NCI-H1417 treated with DMSO at 0.1 percent for 48 hours (cell line): ENCODE measurements at places on chromosomes 7 and 10.
A peak's percentile ranks its signal among the peaks of the same experiment; 100 is the strongest.

DNA sequence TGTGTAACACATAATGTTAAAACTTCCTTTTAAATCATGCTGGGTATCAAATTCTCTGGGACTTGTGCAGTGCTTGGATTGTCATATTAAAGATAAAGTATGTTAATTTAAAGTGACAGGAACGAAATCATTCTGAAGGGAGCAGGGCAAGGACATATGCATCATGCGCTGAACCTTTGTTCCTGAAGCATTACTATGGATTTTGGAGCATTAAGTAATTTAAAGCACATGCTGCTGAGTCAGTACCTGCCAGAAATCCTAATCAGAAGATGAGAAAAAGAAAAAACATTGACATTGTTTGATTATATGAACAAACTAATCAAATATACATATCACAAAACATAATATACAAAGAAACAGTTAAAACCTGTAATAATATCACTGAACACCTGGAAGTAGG is 101.4 kb downstream of the MICU1 start:
- no peak for DNase-seq

- no peak for DNase-seq
Observed at GRCh38 chr10:106625751-106626150, 538.8 kb downstream of the SORCS1 start.

DNA sequence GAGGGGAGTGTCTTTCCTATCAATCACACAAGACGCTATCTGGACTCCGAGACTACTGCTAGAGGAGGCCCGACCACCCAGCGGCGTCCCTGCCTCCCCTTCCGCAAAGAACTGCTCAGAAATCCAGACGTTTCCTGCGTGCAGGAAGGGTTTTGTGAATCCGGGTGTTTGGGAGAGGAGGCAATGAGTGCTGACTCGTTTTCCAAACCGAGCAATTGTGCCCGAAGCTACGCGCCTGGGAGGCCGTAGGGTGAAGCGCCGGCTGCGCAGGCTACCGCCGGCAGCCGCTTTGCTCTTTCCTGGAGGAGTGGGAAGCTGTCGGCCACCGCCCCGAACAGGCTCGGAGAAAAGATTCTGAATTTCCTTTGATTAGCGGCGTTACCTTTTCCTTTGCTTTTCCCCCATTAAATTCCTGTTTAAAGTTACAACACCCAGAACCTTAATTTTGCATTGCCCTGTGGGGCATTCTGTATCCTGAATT is 5.3 kb downstream of the VAX1 start:
- DNase-seq, result no peak

GRCh38 chr7:10022957-10023356 is 950.7 kb upstream of the PHF14 start:
- no peak for DNase-seq

DNA sequence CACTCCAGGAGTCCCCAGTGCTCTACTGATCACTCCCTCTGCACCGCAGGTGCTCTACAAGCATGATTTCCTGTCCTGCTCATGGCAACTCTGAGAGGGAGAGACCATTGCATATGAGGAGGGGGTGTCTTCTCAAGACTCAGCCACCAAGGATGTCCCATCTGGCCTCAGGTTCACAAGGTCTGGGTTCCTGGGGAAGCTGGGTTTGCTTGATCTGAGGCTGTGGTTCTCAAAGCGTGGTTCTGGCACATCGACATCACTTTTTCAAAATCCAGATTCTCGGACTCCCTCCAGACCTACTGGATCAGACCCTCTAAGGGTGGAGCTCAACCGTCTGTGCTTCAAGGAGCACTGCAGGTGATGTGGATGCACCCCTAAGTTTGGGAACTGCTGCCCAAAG is 247.5 kb downstream of the PLXNA4 start:
- DNase-seq, result no peak

- no peak for DNase-seq
Observed at GRCh38 chr10:1200866-1201807, 145.0 kb downstream of the WDR37 start.

DNA sequence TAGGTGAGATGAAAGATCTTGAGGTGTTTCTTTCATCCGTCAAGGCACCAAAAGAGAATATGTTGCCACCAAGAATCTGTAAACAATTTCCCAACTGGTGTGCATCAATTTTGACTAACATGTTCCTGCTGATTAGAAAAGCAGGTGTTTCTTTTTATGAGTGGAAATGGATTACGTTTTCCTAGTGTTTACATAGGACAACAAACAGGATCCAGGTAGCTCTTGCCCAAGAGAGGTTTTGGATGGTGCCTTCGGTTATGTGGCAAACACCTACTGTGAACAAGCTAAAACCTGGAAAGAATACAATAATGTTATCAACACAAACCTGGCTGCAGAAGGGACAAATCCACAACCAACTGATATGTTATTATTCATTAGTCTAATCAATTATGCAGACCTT is 53.6 kb upstream of the WNT16 start:
- DNase-seq, result no peak

DNA sequence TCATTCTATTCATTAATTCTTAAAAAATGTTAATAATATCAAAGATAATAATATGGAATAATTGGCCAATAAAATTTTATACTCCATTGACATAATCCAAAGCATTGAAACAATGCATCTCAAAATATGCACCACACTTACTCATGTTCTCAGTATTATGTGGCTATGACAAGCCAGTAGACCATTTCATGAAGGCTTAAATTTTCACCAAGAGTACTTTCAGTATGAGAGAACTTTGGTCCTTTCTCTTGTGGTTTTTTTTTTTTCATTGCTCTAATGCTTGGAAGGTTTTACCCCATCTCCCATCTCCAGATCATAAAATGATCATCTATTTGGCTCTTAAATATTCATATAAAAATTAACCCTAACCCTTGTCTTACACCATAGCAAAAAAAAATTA is 45.5 kb upstream of the TMEM140 start:
- DNase-seq, result no peak

DNA sequence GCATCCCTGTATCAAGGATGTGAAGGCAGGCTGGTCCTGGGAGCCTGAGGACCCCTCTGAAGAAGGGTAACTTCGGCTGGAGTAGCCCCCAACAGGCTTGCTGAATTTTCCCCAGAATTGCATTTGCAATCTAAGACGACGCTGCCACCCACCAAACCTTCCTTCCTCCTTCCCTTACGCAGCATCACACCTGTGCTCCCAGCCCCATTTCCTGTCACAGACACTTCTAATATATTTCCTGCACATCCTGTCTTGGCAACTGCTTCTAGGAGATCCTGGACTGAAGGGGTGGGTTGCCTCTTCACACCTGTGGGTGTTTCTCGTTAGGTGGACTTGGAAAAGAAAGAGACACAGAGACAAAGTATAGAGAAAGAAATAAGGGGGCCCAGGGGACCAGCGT is 9.4 kb upstream of the PGAM1 start:
- no peak for DNase-seq

- no peak for DNase-seq
Observed at GRCh38 chr10:21172930-21173801, 276.1 kb upstream of the NEBL start.

GRCh38 chr7:54769203-54769602 is 10.2 kb upstream of the SEC61G start:
- no peak for DNase-seq

DNA sequence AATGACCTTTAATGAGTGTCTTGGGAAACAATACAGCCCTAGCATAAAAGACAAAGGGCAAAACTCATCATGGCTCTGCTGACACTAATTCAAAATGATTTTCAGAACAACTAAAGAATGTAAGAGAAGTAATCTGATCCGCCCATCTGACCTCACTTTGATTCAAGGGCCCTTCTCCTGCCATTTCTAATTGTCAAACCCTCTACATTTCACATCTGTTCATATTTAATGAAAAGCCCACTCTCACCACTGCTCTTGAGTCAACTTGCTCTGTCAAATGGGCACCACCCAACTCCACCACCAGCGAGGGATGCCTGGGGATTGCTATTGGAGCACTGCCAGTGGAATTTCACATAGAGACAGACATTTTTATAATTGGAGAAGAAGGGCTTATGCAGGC is 639.2 kb downstream of the KCNMA1 start:
- no peak for DNase-seq

GRCh38 chr10:114279289-114279688 is 40.2 kb downstream of the VWA2 start:
- no peak for DNase-seq

DNA sequence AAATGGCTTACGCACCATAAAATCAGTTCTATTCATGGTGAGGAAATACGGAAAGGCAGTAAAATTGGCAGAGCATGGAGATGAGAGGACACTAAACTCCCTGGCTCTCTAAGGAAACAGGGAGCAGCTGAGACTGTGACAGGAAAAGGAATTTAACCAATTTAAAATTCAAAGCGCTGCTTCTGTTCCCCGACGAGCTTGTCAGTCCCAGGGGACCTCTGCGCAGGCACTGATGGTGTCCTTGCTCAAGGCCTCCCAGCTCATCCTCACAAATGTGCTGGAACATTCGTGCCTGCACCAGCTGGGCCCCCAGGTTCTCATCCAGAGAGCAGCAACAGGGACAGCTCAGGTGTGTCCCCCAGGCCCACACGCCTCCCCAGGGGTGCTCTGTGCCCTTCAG is 101.4 kb downstream of the MAD1L1 start:
- DNase-seq, result no peak

DNA sequence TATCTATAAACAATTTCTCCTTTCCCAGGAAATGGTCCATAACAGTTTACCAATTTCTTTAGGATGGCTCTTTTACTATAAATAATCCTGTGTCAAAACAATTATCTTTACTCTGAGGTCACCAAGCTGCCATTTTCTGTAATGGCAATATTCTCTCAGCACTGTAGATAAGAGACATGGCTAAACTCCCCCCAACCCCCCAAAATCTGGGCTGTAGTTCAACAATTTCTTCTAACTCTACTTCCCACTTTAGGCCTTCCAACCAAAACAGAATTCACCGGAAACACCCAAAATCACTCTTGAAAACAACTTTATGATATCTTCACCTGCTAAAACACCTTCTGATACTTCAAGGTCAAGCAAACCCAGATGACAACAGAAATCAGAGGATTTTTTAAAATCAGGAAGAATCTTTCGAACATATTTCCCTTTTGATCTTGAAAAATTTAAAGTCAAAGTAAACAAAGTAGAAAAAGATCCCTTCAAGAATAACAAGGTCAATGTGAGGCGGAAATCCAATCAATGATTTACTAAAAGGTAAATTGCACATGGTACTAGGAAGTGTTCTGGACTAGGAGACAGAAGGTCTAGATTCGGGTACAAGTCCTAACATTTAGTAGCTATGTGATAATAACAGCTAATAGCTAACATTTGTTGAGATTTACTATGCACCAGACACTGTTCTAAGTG is 176.8 kb downstream of the CPEB3 start:
- DNase-seq, result no peak

DNA sequence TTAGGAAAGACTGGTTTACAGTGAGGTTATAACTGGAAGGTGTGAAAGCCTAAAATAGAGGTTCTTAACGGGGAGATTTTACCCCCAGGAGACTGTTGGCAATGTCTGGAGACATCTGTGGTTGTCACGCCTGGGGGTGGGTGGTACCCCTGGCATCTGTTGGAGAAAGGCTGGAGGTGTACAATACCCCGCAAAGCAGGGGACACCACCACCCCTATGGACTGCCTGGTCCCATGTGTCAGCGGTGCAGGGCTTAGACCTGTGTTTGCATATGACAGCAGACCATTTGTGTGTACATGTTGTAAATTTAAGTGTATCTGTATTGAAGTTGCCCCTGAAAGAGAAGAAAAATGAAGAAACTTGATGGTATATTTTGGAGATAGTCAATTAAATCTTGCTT is 9.8 kb downstream of the LRRC27 start:
- DNase-seq, result no peak

DNA sequence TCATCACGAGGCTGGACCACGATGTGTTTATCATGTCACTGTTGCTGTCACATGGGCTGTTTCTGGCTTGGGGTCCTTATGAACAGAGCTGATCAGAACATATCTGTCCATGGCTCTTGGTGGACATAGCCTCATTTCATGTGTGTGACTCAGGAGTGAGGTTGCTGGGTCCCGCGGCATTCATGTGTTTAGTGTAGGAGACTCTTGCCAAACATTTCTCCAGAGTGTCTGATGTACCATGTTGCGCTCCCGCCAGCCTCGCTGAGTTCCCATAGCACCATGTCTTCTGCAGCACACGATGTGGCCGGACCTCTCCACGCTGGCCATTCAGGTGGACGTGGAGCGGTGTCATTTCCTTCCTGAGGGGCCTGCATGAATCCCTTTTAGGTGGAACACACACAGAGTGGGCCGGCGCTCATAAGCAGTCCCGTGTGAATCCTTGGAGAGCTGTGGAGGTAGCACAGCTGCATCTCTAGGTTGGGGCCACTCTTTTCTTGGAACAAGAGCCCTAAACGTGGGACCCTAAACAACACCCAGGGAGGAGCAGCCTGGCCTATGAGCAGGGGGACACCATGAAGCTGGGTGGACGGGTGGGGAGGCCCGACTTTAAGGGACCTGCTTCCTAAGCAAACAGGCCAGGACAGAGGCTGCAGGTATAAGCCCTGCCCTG is 134.6 kb downstream of the LHPP start:
- DNase-seq, result no peak

GRCh38 chr7:90298145-90299038 is 22.7 kb downstream of the FAM237B start:
- peak; percentile 1 for DNase-seq

DNA sequence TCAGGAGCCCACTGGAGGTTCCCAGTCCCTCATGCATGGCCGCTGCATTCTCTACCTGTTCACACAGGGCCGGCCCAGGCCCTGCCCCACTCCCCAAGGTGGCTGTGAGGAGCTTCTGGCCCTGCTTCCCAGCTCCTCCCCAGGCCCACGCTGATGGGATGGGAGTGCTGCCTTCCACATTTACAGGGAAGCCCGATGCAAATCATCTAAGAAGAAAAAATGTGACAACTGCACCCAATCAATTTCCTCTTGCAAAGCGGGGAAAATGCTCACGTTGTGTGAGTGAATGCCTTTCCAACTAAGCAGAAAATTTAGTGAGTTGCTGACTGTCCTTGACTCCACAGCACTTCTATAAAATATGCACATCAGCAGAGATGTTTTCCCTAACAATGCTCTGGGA is 485.8 kb upstream of the MGMT start:
- DNase-seq, result no peak

DNA sequence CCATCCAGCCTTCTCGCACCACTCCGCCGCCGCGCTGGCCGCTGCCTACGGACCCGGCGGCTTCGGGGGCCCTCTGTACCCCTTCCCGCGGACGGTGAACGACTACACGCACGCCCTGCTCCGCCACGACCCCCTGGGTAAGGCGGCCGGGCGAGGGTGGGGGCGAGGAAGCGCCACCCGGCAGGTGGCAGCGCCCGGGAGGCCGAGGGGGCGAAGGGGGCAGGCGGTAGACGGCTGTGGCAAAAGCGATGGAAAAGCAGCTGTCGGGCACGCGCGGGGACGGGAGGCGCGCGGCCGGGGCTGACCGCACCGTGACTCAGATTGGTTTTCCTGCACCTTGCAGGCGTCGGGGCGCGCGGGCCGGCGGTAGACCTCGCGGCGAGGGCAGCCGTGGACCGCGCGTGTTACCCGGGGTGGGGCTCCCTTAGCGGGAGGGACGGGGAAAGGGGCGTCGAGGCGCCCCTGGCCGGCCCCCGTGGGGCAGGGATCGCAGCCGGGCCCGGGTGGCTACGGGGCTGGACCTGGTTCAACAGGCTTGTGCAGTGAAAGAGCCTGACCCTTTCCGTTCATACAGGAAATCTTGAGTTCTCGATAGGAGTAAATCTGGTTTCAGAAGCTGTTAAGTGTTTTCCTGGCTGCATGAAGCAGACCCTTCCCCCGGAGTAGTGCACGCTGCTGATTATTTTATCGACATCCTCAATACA is 608 bp downstream of the HHEX start:
- DNase-seq, result no peak

GRCh38 chr10:61911425-61911824 is 9.9 kb downstream of the ARID5B start:
- no peak for DNase-seq

- no peak for DNase-seq
Observed at GRCh38 chr10:110174816-110175215, 32.6 kb upstream of the MXI1 start.
